ENCODE measurements at places on chromosomes 12 and 14. TPM values are rescaled to one million over a fixed set of nuclear protein-coding genes. Genes with fewer than 3 reads are reported as not detected.
A peak's percentile ranks its signal among the peaks of the same experiment; 100 is the strongest.

- no peak for DNase-seq
Measured at GRCh38 chr14:59241121-59241520, 52.7 kb downstream of the DAAM1 start.

CFAP73 gene
- not detected for total RNA-seq

- no peak for DNase-seq
Measured at GRCh38 chr12:32265456-32265855, 133.9 kb upstream of the FGD4 start.

DNA sequence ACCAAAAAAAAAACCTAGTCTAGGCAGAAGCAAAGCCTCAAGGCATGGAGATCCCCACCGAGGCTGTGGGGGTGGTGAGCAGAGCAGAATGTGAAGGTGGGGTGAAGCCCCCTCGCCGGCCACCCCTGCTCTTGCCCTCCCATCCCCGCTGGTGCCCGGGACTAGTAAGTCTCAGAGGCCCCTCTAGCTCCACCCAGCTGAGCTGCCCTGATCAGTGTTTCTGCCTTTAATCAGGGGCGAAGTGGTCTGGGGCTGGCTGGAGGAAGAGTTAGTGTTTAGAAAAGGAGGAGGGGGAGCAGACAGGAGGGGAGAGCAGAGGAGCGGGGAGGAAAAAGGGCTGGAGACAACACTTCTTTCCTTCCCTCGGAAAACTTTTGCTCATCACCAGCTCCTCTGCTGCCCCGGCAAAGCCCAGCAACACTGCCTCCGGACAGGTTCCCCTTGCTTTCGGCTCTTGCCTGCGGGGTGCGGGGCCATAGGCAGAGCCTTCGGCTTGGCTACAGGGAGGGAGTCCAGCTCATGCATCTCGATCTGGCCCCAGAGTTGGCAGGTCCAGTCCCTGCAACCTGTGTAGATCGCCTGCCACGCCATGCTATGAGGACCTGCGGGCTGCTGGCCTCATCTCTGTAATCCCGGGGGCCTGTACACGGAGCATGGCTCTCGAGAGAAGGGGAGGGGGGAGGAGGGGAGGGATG, 3.4 kb upstream of the DLK1 start:
- no peak for DNase-seq

DNA sequence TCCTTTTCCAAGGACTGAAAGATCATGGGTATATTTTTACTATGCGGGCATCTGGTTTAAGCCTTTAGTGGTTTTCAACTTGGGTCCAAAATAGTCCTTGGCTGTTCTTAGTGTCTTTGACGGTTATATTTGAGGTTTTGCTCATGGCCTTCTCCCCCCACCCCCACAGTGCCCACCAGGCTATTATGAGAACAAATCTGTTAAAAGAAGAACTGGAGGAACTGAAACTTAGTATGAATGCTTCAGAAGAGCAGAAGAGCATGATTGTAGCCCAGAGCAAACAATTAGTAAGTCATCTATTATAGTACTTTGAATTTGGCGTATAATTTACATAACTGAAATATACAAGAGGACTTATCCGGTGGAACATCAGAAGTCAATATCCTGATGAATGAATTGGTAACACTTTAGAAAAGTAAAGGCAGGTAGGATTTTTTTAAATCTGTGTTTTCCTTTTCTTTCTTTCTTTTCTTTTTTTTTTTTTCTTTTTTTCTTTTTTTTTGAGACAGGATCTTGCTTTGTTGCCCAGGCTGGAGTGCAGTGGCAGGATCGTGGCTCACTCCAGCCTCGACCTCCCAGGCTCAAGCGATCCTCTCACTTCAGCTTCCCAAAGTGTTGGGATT, 71.8 kb upstream of the BCAT1 start:
- no peak for DNase-seq

DNA sequence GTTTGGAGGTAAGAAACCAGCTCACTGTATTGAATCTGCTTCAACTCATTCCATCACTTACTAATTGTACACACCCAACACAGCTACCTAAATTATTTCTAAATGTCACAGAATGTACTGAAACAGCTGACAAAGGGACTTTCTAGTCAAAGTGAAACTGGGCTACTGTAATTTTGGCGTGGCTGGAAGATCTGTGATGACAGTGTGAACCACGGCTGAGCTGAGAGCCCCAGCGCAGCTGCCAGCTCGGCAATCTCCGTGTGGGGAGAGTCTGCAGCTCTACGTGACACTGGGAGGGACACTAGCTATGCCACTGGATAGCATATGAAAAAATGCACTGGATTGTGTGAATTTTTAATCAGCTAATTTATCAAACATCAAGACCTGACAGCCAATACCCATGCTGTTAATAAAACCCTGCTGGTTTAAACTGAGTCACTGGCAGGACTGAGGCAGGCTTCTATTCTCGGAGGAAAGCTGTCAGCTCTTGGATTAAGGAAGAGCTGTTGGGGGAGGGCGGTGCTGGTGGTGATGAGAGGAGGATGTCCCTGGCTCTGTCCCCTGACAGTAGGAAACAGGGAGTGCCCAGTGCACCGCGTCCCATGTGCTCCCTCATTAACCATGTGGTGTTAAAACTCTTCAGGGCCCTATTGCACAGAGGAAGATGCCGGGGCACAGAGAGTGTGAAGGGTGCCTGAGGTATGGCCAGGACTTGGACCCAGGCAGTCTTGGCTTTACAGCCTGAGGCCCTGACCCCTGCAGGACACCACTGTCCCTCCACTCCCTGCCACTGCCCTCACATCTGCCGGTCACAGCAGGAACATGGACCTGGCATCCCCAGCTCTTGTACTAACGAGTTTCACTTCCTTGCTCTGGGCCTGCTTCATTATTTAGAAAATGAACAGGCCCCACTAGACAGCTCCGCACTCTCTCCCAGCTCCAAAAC, 13.3 kb downstream of the SLC15A4 start:
- DNase-seq = no peak

DNA sequence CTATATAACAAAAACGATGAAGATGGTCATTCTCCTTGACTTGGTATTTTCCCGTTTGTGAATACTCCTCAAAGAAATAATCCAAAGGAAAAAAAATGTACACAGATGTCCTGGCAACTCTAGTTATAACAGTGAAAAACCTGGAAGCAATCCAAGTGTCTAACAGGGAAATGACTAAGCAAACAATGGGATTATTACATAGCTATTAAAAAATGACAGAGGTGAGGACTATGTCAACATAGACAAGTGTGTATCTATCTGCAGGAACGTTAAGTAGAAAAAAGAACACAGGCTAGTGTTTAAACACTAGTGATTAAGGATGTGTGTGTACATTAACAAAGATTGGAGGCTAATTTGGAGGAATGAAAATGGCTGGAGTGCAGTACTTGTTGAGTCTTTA, 5.9 kb upstream of the APOLD1 start:
- peak; percentile 93 for DNase-seq

- DNase-seq = no peak
Measured at GRCh38 chr12:132012919-132013568, 63.3 kb downstream of the EP400 start.

DNA sequence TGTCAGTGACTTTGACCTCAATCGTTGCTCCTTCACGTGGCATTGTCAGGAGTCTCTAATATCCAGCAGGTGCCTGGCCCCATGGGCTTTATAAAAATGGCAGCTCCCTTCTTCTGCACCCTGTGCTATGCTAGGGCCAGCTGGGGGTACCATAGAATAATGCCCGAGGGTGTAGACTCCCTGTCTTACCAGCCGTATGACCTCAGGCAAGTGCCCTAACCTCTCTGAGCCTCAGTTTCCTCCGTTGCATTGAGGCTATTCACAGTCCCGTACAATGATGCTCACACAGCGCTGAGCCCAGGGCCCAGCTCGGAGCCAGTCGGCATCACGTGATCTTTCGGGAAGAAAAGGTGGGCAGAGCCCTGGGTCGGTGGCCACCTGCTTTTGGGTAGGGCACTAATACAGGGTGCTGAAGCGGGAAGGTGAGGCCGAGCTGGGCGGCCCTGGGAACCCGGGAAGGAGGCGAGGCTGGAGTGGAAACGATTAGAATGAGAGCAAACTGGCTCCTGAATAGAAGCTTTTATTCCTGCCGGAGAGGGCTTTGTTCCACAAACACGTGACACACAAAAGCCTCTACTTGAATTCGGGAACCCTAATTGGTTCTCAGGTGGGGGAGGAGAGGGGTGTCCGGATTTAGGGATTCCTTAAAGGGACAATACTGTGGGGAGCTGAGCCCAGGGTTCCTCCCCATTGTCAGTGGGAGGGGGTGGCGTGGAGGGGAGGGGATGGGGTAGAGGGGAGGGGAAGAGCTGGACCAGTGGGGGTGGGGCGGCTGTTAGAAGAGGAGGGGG, 19.9 kb upstream of the MSI1 start:
- no peak for DNase-seq

TMEM119 gene
- total RNA-seq = not detected

GRCh38 chr12:54759751-54760150, 94.6 kb upstream of the MUCL1 start:
- DNase-seq = no peak
